Stimulated activated CD8-positive, alpha-beta memory T cell treated with anti-CD3 and anti-CD28 coated beads, Interleukin-4, amount 100 ng/mL, for 1 hour (primary cell): ENCODE measurements at places on chromosomes 4 and X.

GRCh38 chr4:45751877-45752530, 371.9 kb downstream of the GABRG1 start:
- no peak for DNase-seq

- DNase-seq = no peak
Measured at GRCh38 chrX:50403903-50404302, 66.7 kb downstream of the DGKK start.

- no peak for DNase-seq
Measured at GRCh38 chr4:37561803-37562207, 124.4 kb downstream of the RELL1 start.

- no peak for DNase-seq
Measured at GRCh38 chr4:55475394-55476243, 71.1 kb downstream of the CLOCK start.

DNA sequence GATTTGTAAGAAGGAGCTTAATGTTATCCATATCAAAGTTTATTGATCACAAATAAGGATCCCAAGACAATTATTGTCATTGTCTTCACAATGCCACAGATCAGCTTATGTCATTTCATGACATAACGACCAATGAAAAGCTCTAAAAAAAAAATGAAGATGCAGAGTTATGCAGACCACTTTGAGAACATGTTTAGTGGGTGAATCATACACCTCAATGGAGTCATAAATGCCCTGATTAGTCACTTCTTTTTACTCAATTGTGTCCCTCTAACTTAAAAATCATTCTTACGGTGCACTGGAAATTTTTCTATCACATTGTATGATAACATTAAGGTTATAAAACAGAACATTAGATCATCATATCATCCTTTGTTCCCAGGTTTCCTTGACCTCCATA, 87.6 kb upstream of the GABRG1 start:
- DNase-seq = no peak

DNA sequence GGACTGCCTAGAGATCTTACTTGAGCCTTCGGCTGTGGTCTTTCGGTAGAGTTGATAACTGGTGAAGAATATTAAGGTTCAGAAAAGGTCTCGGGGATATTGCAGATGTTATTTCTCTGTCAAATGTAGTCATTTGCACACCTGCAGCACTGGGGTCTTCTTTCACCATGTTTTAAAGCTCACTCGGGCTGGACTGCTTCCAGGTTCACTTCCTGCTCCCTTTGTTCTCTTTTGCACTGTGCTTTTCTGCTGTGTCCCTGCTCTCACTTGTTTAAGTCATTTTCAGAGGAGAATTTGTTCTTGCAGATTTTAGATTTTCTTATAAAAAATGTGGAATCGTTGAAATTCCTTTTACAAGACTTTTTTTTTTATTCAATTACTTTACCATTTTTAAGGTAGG, 68.5 kb downstream of the BMPR1B start:
- no peak for DNase-seq

DNA sequence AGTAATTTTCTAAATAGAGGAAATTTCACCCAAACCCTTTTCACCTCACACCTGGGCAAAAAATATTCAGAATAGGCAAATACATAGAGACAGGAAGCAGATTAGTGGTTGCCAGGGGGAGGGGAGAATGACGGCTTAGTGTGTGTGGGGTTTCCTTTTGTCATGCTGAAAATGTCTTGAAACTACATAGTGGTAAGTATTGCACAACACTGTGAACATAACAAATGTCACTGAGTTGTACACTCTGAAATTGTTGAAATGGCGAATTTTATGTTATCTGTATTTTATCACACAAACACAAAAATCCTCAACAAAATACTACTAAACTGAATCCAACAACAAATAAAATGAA, 60.7 kb upstream of the PLAC1 start:
- DNase-seq = no peak

DNA sequence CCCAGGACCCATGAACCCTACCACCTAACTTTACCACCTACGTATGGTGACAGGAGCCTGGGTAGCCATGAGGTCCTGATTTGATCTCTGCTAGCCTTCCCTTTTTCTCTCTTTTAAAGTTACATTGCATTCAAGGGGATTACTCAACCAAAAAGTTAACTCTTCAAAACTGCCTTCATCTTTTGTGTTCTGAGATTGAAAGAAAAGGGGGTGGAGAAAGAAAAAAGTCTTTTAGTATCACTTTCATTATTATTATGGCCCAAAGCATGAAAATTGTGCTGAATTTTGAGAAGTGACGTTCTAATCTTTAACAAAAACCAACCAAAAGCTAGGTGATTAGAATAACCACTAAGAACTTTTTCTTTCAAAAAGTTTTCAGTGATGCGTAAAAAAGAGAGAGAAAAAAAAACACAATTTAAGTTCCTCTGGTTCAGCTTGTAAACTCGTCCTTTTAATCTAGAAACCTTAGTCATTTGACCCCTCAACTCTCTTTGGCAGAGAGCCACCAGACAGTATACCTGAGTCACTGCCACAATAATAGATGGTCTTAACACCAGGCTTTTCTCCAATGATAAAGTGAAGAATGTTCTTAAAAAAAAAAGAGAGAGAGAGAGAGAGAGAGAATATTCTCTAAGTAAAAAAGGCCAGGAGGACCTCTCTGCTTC, 347.4 kb upstream of the FGF13 start:
- no peak for DNase-seq

GRCh38 chrX:40021647-40022046, 76.1 kb downstream of the BCOR start:
- no peak for DNase-seq

- DNase-seq = no peak
Measured at GRCh38 chr4:85869181-85869580, 394.2 kb downstream of the ARHGAP24 start.

DNA sequence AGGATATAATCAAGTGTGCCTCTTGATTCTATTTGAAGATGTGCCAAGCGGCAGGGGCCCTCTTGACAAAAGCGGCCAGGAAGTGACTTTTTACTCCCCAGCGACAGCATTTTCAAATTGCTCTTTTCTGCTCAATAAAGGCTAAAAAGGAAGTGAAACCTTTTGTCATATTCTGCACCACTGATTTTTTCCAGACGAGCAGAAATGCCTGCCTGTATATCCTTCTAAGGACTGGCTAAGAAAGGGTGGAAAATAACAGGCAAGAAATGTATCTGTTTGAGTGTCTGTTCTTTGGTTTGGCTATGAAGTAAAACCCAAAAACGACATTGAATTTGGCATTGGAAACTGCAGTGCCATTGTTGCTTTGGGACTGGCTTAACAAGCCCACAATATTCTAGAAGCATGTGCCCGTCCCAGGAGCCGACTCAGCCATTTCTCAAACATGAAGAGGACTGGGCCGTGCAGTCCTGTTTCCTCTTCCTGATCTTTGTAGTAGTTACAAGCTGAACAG, 25.4 kb downstream of the TMSB4X start:
- no peak for DNase-seq

DNA sequence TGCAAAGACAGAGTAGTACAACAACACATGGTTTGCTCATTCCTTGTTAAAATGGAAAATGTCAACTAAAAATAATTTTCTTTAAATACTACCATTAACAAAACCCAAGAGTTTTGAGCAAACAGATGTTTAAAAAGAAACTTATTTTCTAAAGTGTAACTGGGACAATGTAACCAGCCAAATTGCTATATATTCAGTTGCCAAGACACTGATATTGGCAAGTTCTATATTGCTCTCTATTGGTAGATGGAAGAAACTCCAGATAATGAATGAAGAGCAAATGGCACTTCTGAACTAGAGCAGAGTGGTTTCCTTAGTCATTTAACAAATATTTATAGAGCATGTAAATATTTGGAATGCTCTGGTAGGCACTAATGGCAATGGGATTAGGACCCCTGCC, 966.2 kb downstream of the RPA4 start:
- DNase-seq = no peak

GRCh38 chr4:139469869-139470268, 15.9 kb downstream of the RAB33B start:
- no peak for DNase-seq

DNA sequence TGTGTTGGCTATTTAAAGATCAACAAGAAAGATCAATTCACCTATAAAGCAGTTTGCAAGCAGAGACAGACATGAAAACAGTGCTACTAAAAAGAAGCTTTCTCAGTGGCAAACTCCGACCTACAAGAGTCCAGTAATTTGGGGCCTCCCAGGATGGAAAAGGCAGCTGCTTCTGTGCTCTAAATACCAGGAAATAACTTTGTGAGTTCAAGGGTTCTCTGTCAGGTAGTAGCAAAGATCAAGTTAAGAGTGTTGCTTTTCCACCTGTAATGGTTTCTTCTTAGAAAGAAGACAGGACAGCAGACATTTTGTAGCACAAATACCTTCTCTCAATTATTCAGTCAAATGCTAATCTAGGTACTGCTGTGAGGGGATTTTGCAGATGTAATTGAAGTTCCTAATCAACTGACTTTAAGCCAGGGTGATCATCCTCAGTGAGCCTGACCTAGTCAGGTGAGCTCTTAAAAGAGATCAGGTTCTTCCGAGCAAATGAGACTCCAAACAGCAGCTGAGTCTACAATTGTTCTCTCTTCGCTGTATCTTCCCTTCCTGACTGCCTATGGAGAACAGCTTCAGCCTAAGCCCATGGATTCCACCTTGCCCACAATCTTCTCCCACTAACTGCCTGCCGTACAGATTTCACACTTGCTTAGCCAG, 13.5 kb downstream of the ANKRD17 start:
- no peak for DNase-seq

DNA sequence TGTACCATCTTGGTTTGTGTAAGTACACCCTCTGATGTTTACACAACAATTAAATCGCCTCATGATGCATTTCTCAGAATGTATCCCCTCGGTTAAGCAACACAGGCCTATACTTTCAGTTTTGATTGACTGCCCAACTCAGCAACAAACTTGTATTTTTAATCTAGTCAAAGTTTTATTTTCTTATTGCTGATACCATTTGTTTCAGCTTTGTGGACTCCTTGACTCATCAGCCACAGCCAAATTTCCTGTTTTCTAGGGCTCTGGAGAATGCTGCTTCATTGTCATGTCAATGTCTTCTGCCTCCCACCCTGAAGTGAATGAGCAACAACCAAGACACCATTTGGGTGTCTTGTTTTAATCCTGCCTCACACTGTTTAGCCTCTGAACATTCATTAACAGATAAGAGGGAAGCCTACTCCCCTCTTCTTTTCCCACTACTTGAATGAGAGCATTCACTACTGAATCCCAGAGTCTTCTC, 14.0 kb downstream of the BBS12 start:
- no peak for DNase-seq

DNA sequence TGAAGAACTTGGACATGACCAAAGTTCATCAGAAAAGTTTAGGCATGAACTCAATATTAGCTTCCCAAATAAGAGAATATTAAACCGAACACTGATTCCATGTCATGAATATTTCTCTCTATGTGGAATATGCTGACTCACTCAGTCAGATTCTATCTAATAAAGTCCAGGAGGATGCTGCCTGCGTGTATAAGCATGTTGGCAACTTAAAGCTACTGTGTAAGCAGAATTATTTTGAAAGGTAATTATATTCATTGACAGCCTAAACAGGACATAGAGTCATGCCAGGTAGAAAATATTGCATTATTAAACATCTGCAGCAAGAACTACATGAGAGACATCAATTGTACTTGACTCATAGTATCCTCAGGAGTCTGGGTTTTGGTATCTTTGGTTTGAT, 367.9 kb upstream of the SPOCK3 start:
- no peak for DNase-seq

GRCh38 chr4:9845791-9846493, 64.5 kb downstream of the DRD5 start:
- DNase-seq = no peak

DNA sequence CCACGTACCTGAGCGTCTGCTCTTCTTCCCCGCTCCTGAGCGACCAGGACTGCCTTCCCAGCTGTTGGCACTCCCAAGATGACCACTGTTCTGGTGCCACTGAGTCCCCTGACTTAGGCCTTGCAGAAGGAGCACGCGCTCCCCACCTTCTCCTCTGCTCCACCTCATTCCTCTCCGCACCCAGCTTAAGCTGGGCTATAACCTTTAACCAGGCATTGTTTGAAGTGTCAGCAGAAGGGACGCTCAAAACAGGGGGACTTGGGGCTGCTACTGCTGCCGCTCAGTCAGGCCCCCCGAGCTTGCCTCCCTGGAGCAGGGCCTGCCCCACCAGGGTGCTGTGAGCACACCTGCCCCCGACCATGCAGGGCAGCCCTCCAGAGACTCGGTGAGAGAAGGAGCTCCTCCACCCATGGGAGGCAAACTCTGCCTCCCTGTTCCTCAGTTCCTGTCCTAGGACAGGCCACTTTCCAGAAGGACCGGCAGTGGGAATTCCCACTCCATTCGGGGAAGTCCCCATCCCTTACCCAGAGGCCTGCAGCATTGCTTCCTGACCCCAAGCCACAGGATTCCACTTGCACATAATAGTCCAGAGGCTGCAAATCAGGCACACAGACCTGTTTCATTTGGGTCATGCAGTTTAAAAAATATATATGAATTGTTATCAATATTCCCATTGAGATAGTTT, 99.7 kb upstream of the ENPP6 start:
- no peak for DNase-seq

GRCh38 chrX:42930951-42931350, 153.0 kb upstream of the PPP1R2C start:
- no peak for DNase-seq
